ENCODE measurements at places on chromosomes 2 and 18.

DNA sequence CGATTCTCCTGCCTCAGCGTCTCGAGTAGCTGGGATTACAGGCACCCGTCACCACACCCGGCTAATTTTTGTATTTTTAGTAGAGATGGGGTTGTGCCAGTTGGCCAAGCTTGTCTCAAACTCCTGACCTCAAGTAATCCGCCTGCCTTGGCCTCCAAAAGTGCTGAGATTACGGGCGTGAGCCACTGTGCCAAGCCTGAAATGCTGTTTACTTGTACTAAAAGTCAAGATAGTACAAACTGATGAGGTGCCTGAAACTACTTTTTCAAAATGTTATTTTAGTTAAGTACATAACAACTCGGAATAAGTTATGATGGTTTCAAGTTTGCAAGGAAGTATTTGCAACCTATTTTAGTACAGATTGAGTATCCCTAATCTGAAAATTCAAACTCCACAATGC is 85.7 kb downstream of the CEP192 start:
- DNase-seq, result no peak
- H3K4me3 ChIP-seq, result no peak overlapping the region

DNA sequence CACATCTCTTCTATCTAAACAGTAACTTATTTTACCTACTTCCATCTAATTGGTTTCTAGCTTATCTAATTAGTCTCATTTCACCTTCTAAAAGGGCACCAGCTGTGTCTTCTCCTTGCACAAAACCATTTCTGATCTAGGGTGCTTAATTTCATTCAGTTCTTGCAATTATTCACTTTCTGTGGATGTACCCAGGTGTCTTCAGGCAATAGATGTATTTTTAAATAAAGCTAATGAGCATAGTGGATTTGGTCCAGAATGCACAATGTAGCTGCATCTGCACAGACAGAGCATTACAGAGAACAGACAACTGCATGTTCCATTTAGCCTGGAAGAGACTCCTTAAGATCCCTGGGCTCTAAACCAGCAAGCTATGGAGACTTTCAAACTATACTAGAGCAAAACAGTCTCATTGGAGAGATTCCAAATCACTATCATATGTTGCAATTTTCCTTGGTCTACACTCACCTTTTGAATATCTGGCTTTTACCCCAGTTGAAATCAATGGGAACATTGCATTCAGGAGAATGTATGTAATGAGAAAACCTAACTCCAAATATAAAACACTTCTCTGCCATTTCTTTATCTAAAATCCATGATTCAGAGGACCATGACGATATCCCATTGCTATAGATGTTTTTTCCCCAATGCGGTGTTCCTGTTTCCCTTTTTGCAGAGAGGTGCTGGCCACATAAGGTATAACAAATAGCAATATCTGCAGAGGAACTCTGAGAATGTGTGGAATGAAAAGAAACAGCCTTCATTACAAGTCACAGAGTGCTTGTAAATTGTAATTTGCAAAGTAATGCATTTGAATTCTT is 3.5 kb upstream of the RFX8 start:
- no peaks in the 10 kb centered on the region for H3K27me3 ChIP-seq
- H3K4me3 ChIP-seq, result no peak overlapping the region
- H3K27ac ChIP-seq, result no peak overlapping the region
- no peaks in the 10 kb centered on the region for H3K36me3 ChIP-seq
- peak; percentile 18 for DNase-seq

DNA sequence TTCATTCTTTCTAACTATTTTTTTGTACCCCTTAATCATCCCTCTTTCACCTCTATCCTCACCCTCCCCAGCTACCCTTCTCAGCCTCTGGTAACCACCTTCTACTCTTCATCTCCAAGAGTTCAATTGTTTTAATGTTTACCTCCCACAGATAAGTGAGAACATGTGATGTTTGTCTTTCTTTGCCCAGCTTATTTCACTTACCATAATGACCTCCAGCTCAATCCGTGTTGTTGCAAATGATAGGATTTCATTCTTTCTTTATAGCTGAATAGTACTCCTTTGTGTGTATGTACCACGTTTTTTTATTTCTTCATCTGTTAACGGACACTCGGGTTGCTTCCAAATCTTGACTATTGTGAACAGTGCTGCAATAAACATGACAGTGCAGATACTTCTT is 22.1 kb upstream of the TMEM37 start:
- no peak for DNase-seq
- H3K4me1 ChIP-seq, result peaks cover 2% of the 10 kb centered on the region
- no peak overlapping the region for H3K27ac ChIP-seq
- no peaks in the 10 kb centered on the region for H3K36me3 ChIP-seq
- H3K4me3 ChIP-seq, result no peak overlapping the region

- no peaks in the 10 kb centered on the region for H3K27me3 ChIP-seq
- H3K36me3 ChIP-seq, result no peaks in the 10 kb centered on the region
- no peak for DNase-seq
- no peak overlapping the region for H3K4me3 ChIP-seq
- no peaks in the 10 kb centered on the region for H3K4me1 ChIP-seq
- H3K27ac ChIP-seq, result no peak overlapping the region
These were observed 249.8 kb upstream of the ATP5MC3 start for GRCh38 chr2:175431101-175431946.

- no peak overlapping the region for H3K4me3 ChIP-seq
- H3K4me1 ChIP-seq, result no peaks in the 10 kb centered on the region
- no peak for DNase-seq
- H3K36me3 ChIP-seq, result no peaks in the 10 kb centered on the region
- H3K27me3 ChIP-seq, result no peaks in the 10 kb centered on the region
- no peak overlapping the region for H3K27ac ChIP-seq
These were observed 5.6 kb downstream of the KIF5C start for GRCh38 chr2:148880636-148881035.

GRCh38 chr2:177553176-177553884 is 160.8 kb downstream of the AGPS start:
- peaks cover 2% of the 10 kb centered on the region for H3K4me1 ChIP-seq
- H3K36me3 ChIP-seq, result no peaks in the 10 kb centered on the region
- H3K4me3 ChIP-seq, result peak overlapping the region; percentile 86
- DNase-seq, result no peak
- no peak overlapping the region for H3K27ac ChIP-seq
- H3K27me3 ChIP-seq, result no peaks in the 10 kb centered on the region

- DNase-seq, result no peak
- H3K27ac ChIP-seq, result no peak overlapping the region
- H3K4me3 ChIP-seq, result no peak overlapping the region
- H3K36me3 ChIP-seq, result no peaks in the 10 kb centered on the region
- H3K4me1 ChIP-seq, result no peaks in the 10 kb centered on the region
- H3K27me3 ChIP-seq, result no peaks in the 10 kb centered on the region
These were observed 318.5 kb downstream of the HRH4 start for GRCh38 chr18:24778810-24779418.

- no peak for DNase-seq
- H3K4me3 ChIP-seq, result no peak overlapping the region
- no peaks in the 10 kb centered on the region for H3K36me3 ChIP-seq
- H3K4me1 ChIP-seq, result no peaks in the 10 kb centered on the region
- H3K27ac ChIP-seq, result no peak overlapping the region
- no peaks in the 10 kb centered on the region for H3K27me3 ChIP-seq
These were observed 141.3 kb downstream of the SEPTIN10 start for GRCh38 chr2:109472331-109472959.

GRCh38 chr2:33336036-33336625 is 140.3 kb upstream of the RASGRP3 start:
- no peak overlapping the region for H3K4me3 ChIP-seq
- no peaks in the 10 kb centered on the region for H3K27me3 ChIP-seq
- H3K36me3 ChIP-seq, result no peaks in the 10 kb centered on the region
- no peaks in the 10 kb centered on the region for H3K4me1 ChIP-seq

GRCh38 chr18:28863396-28863795 is 686.5 kb upstream of the CDH2 start:
- H3K27ac ChIP-seq, result no peak overlapping the region
- no peaks in the 10 kb centered on the region for H3K4me1 ChIP-seq
- no peak overlapping the region for H3K4me3 ChIP-seq
- H3K36me3 ChIP-seq, result no peaks in the 10 kb centered on the region

DNA sequence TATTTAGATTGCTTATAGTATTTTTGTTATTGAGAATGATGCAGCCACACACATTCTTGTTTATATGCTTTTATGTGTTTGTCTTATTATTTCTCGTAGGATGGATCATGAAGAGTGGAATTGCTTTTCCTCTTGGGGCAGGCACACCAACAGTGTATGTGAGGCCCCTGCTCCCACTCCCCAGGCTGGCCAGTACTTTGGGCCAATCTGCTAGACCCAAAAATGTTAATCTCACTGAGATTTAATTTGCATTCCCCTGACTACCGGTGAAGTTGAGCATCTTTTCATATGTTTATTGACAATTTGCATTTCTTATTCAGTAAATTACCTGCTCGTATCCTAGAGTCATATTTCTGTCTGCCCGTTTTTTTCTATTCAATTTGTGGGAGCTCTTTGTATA is 4.7 kb upstream of the MYCN start:
- no peaks in the 10 kb centered on the region for H3K27me3 ChIP-seq
- no peak overlapping the region for H3K4me3 ChIP-seq
- no peak for DNase-seq

GRCh38 chr2:139864821-139865302 is 1084.7 kb upstream of the NXPH2 start:
- no peak overlapping the region for H3K27ac ChIP-seq
- DNase-seq, result no peak

GRCh38 chr18:3667255-3668137 is 217.5 kb downstream of the TGIF1 start:
- no peak overlapping the region for H3K27ac ChIP-seq
- peaks cover 5% of the 10 kb centered on the region for H3K4me1 ChIP-seq
- H3K4me3 ChIP-seq, result no peak overlapping the region
- no peaks in the 10 kb centered on the region for H3K27me3 ChIP-seq
- no peaks in the 10 kb centered on the region for H3K36me3 ChIP-seq

GRCh38 chr2:173347305-173348168 is 7.1 kb upstream of the CDCA7 start:
- H3K4me3 ChIP-seq, result no peak overlapping the region
- H3K4me1 ChIP-seq, result no peaks in the 10 kb centered on the region
- no peak overlapping the region for H3K27ac ChIP-seq
- peak; percentile 43 for DNase-seq
- no peaks in the 10 kb centered on the region for H3K36me3 ChIP-seq

DNA sequence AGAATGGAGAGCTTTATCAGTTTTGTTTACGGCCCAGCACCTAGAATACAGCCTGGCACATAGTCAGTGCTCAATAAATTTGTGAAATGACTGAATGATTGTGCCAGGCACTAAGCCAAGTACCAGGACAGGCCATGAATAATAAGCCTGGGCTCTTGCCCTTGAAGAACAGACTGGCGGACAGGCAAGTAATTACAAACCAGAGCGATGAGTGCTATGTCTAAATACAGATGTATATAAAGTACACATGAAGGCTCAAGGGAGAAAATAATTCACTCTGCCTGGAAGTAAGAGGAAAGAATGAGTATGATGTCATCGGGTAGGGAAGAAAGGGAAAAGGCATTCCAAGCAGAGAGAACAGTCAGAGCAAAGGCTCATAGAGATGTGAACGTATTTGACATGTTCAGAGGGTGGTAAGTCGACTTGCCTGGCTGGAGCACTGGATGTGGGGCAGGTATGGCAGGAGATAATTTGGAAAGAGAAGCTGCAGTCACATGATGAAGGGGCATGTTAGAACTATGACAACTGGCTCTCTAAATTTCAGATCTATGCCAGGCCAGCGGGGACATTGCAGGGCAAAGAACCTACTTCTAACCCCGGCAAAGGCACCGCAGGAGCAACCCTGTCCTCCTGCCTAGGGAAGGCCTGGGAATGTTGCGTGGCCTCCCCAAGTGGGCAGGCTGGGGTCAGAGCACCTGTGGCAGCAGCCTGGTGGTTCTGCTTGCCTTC is 119.1 kb upstream of the STPG4 start:
- no peak overlapping the region for H3K4me3 ChIP-seq
- no peak for DNase-seq
- H3K27ac ChIP-seq, result no peak overlapping the region
- H3K36me3 ChIP-seq, result no peaks in the 10 kb centered on the region
- H3K27me3 ChIP-seq, result no peaks in the 10 kb centered on the region

- DNase-seq, result no peak
- no peaks in the 10 kb centered on the region for H3K4me1 ChIP-seq
- no peaks in the 10 kb centered on the region for H3K27me3 ChIP-seq
- no peak overlapping the region for H3K27ac ChIP-seq
These were observed 72.1 kb downstream of the NPAS2 start for GRCh38 chr2:100891906-100892642.

DNA sequence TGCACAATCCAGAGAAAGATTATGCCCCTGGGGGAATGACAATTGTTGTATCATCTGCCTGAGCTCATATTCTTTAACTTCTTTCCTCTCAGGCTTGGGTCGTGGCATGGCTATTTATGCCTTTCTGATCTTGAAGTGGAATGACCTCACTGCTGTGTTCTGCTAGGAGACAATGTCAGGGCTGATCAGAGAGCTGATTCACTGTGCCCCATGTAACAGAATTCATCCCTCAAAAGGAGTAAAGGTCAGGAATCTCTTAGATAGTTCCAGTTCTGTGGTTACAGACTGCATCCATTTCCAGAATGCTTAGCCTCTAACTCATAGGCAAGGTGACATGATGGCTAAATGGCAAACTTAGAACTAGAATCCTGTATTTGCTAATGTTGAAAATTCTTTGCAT is 511.7 kb upstream of the CNTNAP5 start:
- peaks cover 3% of the 10 kb centered on the region for H3K4me1 ChIP-seq
- no peaks in the 10 kb centered on the region for H3K36me3 ChIP-seq
- no peak overlapping the region for H3K27ac ChIP-seq
- H3K27me3 ChIP-seq, result no peaks in the 10 kb centered on the region
- H3K4me3 ChIP-seq, result no peak overlapping the region
- DNase-seq, result no peak

GRCh38 chr18:57527556-57528229 is 58.8 kb downstream of the FECH start:
- no peaks in the 10 kb centered on the region for H3K36me3 ChIP-seq
- no peak for DNase-seq
- H3K27ac ChIP-seq, result no peak overlapping the region
- no peaks in the 10 kb centered on the region for H3K27me3 ChIP-seq

Data from mesendoderm (in vitro differentiated cells).